ENCODE measurements at places on chromosomes 3 and 15. TPM values are rescaled to one million over a fixed set of nuclear protein-coding genes. Genes with fewer than 3 reads are reported as not detected.

The PLCB2 gene
- total RNA-seq: 32.4 TPM

- no peak for DNase-seq
- no peaks in the 10 kb centered on the region for H3K4me1 ChIP-seq
- no peak overlapping the region for H3K27ac ChIP-seq
These were observed 30.4 kb downstream of the ZNF662 start for GRCh38 chr3:42936157-42936981.

The UBL7 gene
- 70.5 TPM for total RNA-seq

DNA sequence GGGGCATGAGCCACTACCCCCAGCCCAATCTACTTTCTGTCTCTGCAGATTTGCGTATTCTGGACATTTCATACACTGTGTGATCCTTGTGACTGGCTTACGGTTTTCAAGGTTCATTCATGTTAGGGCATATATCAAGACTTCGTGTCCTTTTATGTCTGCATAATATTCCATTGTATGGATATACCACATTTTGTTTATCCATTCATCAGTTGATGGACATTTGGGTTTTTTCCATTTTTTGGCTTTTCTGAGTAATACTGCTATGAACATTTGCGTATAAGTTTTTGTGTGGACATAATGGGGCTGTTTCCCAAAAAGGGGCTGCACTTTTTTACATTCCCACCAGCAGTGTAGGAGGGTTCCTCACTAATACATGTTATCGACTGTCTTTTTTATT is 106.6 kb downstream of the PDE8A start:
- H3K27ac ChIP-seq: no peak overlapping the region
- no peaks in the 10 kb centered on the region for H3K4me1 ChIP-seq
- H3K4me3 ChIP-seq: no peak overlapping the region
- no peak for DNase-seq
- peaks cover 27% of the 10 kb centered on the region for H3K36me3 ChIP-seq

- no peaks in the 10 kb centered on the region for H3K27me3 ChIP-seq
- H3K36me3 ChIP-seq: peaks cover 10% of the 10 kb centered on the region
- DNase-seq: no peak
- H3K4me1 ChIP-seq: peaks cover 33% of the 10 kb centered on the region
These were observed 134.4 kb downstream of the MYLK start for GRCh38 chr3:123749711-123750110.

The STAB1 gene
- 249 TPM for total RNA-seq

DNA sequence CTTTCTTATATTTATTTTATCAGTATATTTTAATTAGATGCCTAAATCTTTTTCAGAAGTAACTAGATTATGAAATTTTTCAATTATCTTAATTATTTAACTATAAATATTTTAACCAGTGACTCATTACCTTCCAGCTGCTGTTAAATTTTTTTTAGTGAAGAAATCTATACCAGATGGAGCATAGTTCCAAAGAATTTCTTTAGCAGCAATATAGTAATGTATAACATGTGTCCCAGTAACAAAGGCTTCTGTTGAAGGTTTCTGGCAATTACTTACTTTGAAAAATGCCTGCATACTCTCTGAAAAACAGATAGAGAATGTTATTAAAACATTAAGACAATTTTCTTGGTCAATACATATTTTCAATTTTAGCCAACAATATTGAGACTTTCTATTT is 45.1 kb upstream of the CP start:
- no peak for DNase-seq
- peaks cover 9% of the 10 kb centered on the region for H3K4me1 ChIP-seq
- no peak overlapping the region for H3K27ac ChIP-seq

GRCh38 chr15:39922462-39923092 is 2.5 kb upstream of the GPR176 start:
- no peak for DNase-seq
- no peaks in the 10 kb centered on the region for H3K27me3 ChIP-seq
- H3K36me3 ChIP-seq: no peaks in the 10 kb centered on the region
- no peaks in the 10 kb centered on the region for H3K4me1 ChIP-seq
- no peak overlapping the region for H3K27ac ChIP-seq

DNA sequence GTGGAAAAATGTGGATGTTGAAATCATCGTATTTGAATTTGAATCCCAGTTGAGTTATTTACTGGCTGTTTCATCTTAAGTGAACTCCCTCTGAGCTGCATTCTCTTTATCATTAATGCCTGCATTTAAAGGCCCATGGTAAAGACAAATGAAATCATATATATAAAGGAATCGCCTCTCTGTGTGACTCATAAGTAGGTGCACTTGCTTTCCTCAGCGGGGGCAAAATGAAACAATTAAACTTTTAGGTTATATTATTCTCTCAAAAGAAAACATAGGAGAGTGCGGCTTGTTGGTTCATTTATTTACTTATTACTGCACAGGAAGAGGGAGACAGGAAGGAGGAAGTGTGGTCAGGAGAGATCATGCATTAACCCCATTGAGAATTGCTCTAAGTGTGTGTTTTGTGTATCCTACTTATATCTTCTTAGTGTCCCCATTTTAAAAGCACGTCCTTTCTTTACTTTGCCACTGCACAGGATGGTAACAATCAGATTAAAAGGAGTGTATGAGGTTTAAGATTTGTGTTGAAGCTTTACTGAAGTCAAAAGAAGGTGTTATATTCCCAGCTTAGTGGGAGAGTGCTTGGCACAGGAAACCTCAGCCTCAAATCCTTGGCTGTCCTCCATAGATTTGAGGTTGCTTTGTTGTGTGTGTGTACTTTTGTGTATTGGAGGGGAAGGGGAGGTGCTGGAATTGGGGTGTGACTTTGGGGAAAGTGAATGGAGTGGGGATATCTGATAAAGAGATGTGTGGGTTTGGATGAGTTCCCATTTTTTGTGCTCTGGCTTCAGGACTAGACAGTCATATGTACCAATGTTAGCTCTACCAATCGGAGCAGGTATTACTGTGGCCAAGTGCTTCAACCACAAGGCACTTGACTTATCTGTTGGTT is 595.8 kb upstream of the NR2F2 start:
- DNase-seq: no peak
- no peaks in the 10 kb centered on the region for H3K4me1 ChIP-seq
- H3K27me3 ChIP-seq: no peaks in the 10 kb centered on the region
- H3K27ac ChIP-seq: no peak overlapping the region

The GXYLT2 gene
- total RNA-seq: 35.1 TPM

- DNase-seq: peak; percentile 37
- peaks cover 32% of the 10 kb centered on the region for H3K4me1 ChIP-seq
These were observed 173.8 kb upstream of the TLE3 start for GRCh38 chr15:70271422-70272088.

- no peaks in the 10 kb centered on the region for H3K27me3 ChIP-seq
- peaks cover under 1% of the 10 kb centered on the region for H3K36me3 ChIP-seq
- peak overlapping the region; percentile 89 for H3K27ac ChIP-seq
- H3K4me1 ChIP-seq: peaks cover 42% of the 10 kb centered on the region
- no peak for DNase-seq
- peak overlapping the region; percentile 84 for H3K4me3 ChIP-seq
These were observed 750 bp downstream of the SLC33A1 start for GRCh38 chr3:155853214-155854140.

DNA sequence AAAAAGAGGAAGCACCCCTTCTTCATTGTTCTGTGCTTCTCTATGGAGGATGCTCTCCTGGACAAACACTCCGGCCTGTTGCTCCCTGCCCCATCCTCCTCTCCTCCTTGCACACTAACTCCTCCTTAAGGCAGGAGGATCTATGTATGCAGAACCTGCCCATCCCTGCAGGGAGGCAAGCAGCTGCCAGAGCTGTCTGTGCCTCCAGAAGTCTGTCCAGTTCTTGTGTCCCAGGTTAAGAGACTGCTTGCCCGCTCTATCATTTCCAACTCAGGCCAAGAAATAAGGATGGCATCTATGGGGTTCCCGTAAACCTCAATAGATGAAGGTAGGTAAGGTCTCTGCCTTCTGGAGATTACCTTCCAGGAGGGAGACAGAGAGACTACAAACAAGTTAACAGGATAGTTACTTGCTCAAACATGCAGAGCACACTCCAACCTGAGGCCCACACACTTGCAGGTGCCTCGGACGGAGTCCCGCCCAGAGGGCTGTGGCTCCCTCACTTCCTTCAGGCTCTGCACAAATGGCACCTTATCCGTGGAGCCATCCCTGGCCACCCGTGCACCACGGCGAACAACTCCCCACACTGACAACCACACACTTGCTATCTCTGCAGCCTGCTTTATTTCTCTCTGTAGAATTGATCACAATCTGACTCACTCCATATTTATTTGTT is 6.9 kb downstream of the XXYLT1 start:
- no peaks in the 10 kb centered on the region for H3K36me3 ChIP-seq
- DNase-seq: no peak
- H3K27me3 ChIP-seq: no peaks in the 10 kb centered on the region
- no peak overlapping the region for H3K27ac ChIP-seq
- H3K4me3 ChIP-seq: no peak overlapping the region
- peaks cover 9% of the 10 kb centered on the region for H3K4me1 ChIP-seq

The FAM81A gene
- total RNA-seq: 0.71 TPM

DNA sequence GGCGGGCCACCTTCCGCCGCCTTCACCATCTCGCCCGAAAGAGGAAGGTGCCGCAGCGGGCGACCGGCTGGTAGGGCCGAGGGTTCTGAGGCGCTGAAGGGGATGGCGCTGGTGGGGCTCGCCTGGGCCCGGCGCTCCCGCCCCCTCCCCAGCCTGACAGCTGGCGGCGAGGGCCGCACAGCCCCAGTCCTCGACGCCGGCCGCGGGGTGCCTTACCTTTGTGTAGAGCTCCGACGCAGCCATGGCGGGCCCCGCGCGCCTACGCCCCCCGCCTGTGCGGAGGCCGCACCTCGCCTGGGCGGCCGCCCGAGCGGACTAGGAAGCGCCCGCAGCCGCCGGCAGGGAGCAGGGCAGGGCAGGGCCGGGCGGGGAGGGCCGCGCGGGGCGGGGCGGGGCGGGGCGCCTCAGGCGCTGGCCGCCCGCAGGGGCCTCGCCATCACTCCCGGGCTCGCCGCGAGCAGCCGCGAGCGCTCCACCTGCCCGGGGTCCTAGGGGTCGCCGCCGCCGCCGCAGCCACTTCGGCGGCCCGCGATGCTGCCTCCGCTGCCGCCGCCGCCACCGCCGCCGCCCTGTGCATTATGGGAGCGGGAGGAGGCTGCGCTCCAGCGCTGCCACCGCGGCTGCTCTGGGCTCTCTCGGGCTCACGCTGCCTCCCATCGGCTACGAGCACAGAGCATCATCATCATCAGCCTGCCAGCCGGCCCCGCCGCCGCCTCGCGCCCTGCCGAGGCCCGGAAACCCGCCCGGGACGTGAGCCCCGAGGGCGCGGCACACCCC is at the start of gene MYO5A:
MYO5A (minus strand) TSS at position 317 of the 777 bp plus-strand sequence; CDS start at position 243, 74 bp downstream.
- H3K27me3 ChIP-seq: no peaks in the 10 kb centered on the region
- DNase-seq: no peak
- no peaks in the 10 kb centered on the region for H3K36me3 ChIP-seq
- peaks cover 18% of the 10 kb centered on the region for H3K4me1 ChIP-seq

- H3K4me1 ChIP-seq: peaks cover 12% of the 10 kb centered on the region
- H3K27ac ChIP-seq: no peak overlapping the region
- H3K36me3 ChIP-seq: no peaks in the 10 kb centered on the region
- no peaks in the 10 kb centered on the region for H3K27me3 ChIP-seq
- no peak overlapping the region for H3K4me3 ChIP-seq
These were observed 78.5 kb downstream of the RPLP1 start for GRCh38 chr15:69530991-69531664.

The RARB gene
- 3.8 TPM for total RNA-seq

The TOPBP1 gene
- total RNA-seq: 34.2 TPM

DNA sequence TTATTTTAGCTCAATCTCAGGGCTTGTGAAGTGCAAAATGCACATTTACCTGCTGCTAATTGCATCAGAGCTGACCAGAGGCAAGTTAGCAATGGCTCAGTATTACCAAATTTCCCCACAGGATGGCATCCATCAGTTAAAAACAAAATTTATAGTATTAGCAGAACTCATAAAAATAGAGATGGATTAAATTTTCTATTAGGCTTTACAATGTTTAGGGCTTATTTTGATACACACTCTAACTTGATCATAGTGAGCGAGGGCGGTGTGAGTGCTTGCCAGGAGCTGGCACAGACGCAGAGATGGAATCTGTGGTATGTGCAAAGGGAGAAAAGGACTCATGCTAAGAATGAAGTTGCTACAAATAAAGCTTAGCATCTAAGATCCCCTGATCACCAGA is 241.0 kb downstream of the NSUN3 start:
- H3K4me3 ChIP-seq: no peak overlapping the region
- DNase-seq: no peak
- H3K4me1 ChIP-seq: peaks cover 22% of the 10 kb centered on the region
- H3K27me3 ChIP-seq: no peaks in the 10 kb centered on the region
- no peak overlapping the region for H3K27ac ChIP-seq
- H3K36me3 ChIP-seq: no peaks in the 10 kb centered on the region

DNA sequence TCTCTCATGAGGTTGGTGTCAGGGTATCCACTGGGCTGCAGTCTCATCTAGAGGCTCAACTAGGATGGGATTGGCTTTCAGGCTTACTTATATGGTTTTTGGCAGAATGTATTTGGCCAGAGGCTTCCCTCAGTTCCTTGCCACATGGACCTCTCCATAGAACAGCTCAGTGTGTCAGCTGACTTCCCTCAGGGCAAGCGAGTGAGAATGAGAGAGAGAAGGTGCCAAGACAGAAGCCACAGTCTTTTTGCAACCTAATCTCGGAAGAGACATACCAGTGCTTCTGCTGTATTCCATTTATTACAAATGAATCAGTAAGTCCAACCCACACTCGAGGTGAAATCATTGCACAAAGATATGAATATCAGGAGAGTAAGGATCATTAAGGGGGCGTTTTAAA is 129.2 kb downstream of the CCNL1 start:
- no peaks in the 10 kb centered on the region for H3K27me3 ChIP-seq
- H3K4me3 ChIP-seq: no peak overlapping the region
- H3K4me1 ChIP-seq: no peaks in the 10 kb centered on the region
- no peak for DNase-seq

- no peak overlapping the region for H3K4me3 ChIP-seq
- H3K36me3 ChIP-seq: no peaks in the 10 kb centered on the region
- no peak for DNase-seq
- H3K27ac ChIP-seq: no peak overlapping the region
These were observed 43.2 kb downstream of the SCAPER start for GRCh38 chr15:76861815-76862397.

The THPO gene
- not detected for total RNA-seq

- no peaks in the 10 kb centered on the region for H3K4me1 ChIP-seq
- H3K4me3 ChIP-seq: no peak overlapping the region
These were observed 50.0 kb downstream of the RASGRP1 start for GRCh38 chr15:38514601-38515000.

DNA sequence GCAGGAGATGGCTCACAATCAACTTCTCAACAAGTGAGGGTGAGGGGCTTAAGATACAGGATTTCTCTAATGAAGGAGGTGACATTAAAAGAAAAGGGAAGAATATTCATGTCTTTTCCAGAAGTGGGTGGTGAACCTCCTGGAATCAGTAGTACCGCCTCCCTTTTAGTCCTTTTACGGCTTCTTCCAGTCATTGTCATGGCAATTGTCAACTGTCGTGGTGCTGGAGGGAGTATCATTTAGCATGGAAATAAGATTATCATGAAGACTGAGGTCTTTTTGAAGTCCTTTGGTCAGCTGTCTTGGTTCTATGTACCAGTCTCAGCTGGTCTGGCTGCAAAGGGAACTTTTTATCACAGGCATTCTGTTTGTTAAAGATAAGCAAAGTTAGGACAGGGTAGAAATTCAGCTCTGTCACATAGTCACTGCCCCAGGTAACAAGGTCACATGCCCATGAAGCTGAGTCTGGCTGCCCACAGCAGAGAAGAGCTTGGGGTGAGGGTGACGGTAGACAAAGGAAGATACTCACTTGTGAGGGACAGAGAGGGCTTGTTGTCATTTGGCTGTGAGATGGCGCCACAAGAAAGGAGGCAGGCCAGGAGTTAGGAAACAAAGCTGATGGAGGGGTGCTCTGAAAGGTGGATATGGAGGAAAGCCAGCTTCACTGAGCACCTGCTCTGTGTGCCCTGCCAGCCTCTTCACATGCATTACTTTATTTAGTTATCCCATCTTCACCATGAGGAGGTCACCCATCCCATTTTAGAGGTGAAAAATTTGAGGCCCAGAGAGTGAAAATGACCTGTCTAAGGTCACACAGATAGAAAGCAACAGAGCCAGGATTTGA is 228.2 kb upstream of the TRIM42 start:
- no peaks in the 10 kb centered on the region for H3K36me3 ChIP-seq
- DNase-seq: no peak
- no peaks in the 10 kb centered on the region for H3K4me1 ChIP-seq
